Activated T-helper 1 cell treated with anti-CD3 and anti-CD28 coated beads, Interleukin-2, amount 50 U/mL, for 16 hours (primary cell): ENCODE measurements at places on chromosomes 13 and 19.

GRCh38 chr19:51546650-51547396 lies 15.4 kb upstream of the SIGLEC6 start:
- DNase-seq: no peak

- no peak for DNase-seq
Observed at GRCh38 chr19:19406878-19407632, 1.6 kb downstream of the GATAD2A start.

DNA sequence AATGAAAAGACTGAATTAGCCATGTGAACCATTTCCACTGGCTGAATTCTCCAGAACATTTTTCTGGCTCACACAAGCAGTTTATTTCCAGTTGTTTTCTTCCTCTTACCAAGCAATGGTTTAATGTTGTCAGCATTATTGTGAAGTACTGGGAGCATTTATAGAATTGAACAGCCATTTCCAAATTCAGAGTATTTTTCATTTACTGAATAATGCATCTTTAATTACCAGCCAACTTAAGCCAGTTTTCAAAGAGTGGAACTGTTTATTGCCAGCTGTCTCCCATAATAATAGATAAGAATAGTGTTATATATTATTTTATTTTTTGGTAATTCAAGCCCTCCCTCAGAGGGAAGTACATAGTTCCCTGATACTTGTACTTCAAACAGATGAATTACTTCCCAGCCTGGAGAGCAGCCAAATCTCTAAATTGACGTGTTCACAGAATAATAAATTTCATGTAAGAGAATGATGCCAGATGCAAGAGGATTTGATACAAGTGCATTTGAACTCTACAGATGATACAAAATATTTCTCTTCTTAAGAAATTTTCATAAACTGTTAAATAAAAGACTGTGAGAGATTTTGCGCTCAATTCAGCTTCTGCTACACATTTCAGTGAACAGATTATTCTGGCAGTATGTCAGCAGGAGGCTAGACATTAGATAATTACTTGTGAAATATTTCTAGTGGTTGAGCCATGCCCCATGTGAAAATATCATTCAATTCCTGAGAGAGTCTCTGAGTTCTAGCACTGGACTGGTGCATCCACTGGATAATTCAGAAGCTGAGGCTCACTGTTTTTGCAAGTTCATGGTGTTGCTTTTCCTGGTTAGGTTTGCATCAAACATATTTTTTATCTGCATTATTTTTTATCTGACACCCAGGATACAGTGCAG lies 315.9 kb downstream of the SLC7A1 start:
- DNase-seq: no peak

DNA sequence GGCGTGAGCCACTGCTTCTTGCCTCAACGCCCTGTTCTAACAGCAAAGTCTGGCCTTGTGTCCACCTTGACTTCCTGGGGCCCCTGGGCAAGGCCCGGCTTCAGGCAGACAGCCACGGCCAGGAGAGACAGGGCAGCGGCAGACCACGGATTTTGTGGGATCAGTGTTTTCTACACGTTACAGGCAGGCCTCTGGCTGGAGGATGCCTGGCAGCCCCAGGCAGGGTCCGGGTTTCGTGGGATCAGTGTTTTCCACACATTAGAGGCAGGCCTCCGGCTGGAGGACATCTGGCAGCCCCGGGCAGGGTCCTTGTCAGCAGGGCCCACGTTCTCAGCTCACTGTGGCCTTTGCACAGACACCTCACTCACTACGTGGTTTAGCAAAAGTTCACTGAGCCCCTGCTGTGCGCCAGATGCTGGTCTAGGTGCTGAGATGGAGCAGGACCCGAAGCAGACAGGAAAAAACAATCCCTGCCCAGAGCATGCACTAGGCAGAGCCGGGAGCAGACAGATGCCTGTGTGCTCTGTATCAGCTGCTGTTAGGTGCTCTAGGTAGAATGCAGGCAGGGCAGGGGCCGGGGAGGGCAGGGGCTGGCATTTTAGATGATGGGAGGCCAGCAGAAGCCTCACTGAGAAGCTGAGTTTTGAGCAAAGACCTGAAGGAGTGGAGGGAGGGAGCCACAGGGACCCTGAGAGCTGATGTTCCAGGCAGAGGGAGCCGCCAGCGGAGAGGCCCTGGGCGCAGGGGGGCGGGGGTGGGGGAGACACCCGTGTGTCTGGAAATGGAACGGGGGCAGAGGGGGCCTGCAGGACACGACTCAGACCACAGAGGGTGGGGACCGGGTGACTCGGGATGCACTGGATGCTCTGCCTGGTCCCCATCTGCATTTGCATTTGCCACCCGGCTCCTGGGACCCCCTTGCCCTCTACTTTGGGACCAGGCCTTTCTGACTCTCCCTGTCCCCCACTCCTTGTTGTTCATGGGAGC lies 25.0 kb upstream of the NCCRP1 start:
- DNase-seq: no peak

DNA sequence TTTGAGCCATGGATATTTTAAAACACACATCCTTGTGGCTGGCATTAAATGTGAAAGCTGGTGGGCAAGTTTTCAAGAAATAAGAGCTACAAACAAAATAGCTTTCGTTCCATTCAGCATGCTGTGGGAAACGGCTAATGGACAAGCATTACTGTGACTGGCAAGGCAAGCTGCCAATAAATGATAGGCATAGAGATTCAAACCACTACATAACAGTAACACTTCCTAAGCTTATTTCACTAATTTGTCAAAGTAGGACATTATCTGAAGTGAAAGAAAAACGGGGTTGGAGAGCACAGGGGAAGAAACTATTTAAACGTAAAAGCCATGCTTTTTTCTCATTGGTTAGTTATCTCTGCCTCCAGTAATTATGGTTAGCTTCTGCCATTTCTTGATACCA lies 26.0 kb downstream of the OBI1 start:
- no peak for DNase-seq

- DNase-seq: no peak
Observed at GRCh38 chr19:16167055-16167454, 6.3 kb downstream of the CIB3 start.

GRCh38 chr13:33682020-33682564 lies 135.9 kb upstream of the RFC3 start:
- DNase-seq: no peak

DNA sequence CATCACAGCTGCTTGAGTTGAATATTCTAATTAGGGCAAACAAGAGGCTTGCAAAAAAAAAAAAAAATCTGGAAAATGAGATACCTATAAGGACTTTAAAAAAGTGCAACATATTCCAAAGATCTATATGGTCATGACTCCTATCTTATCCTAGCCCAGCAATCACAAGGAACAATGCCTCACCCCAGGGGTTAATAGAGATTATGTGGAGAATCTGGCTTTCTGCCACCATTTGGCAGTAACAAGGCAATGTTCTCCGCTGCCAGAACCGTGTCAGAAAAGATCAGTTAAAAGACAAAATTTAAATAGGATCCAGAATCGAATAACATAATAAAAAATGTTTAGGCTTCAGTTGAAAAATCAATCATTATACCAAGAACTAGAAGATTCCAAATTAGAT lies 1643.2 kb upstream of the PRR20A start:
- no peak for DNase-seq
